Fibroblast of skin of right biceps (primary cell): ENCODE measurements at places on chromosomes 7 and 10.

GRCh38 chr10:117256910-117257309 is 16.0 kb downstream of the SLC18A2 start:
- DNase-seq = no peak

GRCh38 chr10:114271779-114272167 is 32.7 kb downstream of the VWA2 start:
- DNase-seq = peak; percentile 95

- no peak for DNase-seq
Observed at GRCh38 chr7:50069613-50070012, 23.4 kb downstream of the ZPBP start.

GRCh38 chr10:105950410-105950809 is 1214.1 kb downstream of the SORCS1 start:
- DNase-seq = peak; percentile 52

DNA sequence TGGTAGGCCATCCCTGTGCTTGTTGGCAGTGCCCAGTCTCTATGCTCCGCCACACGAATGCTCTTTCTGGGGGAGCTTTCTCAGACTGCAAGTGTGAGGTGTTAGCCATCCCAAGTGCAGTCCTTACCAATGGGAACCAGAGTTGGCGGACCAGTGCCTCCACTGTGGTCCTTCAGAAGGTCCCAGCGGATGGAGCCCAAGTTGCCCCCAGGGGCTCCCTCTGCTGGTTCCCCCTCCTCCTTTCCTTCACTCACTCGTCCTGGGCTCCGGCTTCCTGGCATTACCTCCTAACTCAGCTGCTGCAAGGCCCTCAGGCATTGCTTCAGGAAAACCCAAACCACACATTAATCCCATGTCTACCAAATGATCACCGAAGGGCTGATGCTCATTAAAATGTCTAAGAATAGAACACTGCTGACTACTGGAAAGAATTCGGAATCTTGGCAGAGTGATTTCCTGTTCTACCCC is 139.8 kb downstream of the CUBN start:
- peak; percentile 91 for DNase-seq

DNA sequence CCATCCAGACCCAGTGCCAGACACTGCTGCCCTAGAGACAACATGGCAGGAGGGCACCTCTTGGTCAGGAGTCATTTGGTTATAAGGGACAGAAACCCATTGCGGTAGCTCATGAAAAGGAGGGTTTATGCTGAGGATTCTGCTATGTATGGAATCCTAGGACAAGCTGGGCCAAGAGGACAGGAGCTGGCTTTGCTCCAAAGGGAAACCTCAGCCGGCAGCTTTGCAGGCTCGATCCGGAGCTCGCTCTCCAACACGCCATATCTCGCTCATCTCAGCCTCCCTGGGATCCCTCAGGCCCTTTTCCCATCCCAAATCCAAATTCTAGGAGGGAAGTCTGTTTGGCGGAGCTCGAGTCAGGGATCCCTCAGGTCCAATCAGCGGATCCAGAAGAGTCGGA is 345.7 kb downstream of the GLRX3 start:
- no peak for DNase-seq

- DNase-seq = peak; percentile 16
Observed at GRCh38 chr10:11705722-11706121, 36.5 kb upstream of the ECHDC3 start.

GRCh38 chr10:127735156-127735555 is 1.8 kb upstream of the FOXI2 start:
- no peak for DNase-seq

DNA sequence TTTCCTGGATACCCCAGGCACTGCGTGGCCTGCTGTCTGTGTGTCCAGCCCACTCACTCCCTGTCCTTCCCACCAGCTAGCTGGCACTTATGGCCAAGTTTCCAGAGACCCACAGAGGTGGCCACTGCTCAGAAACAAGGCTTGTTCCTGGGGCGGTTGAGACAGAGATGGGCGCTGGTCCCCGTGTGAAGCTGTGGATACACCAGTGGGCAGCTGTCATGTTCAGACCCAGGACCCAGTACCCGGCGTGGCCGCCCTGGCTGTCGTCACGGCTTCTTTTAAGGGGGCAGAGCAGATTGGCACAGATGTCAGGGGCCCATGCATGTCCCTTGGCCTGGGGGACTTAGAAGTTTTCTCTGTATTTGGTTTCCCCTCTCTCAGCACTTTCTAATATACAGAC is 36.3 kb downstream of the FOXL3 start:
- no peak for DNase-seq

GRCh38 chr7:30206491-30206890 is 71.7 kb downstream of the MTURN start:
- DNase-seq = peak; percentile 37

- no peak for DNase-seq
Observed at GRCh38 chr7:2523461-2523936, 3.9 kb downstream of the LFNG start.

GRCh38 chr7:135753616-135754413 is 5.2 kb upstream of the FAM180A start:
- no peak for DNase-seq

DNA sequence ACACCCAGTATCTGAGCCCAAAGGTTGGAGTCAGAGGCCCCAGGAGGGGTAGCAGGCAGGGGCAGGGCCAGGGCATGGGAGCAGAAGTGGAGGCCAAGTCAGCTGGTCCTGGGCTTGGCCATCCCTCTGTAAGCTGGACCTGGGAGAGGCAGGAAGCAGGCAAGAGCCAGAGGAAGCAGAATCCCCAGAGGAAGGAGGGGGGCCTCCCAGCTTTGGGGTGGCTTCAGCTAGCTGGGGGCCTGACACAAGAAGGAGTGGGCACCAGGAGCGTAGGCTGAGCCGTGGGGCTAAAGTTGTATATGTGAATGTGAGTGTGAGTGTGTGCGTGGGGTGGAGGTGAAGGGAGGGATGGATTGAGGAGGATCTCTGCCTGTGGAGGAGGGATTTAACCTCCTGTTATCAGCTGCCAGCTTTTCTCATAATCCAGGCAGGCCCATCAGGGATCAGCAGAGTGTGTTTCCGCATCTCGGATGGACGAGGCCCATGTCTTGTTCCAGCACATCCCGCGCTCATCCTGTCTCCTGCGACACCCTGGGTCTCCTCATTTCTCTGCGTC is 54.0 kb downstream of the NEURL1 start:
- no peak for DNase-seq

GRCh38 chr10:49356944-49357343 is 38.9 kb downstream of the DRGX start:
- DNase-seq = no peak

DNA sequence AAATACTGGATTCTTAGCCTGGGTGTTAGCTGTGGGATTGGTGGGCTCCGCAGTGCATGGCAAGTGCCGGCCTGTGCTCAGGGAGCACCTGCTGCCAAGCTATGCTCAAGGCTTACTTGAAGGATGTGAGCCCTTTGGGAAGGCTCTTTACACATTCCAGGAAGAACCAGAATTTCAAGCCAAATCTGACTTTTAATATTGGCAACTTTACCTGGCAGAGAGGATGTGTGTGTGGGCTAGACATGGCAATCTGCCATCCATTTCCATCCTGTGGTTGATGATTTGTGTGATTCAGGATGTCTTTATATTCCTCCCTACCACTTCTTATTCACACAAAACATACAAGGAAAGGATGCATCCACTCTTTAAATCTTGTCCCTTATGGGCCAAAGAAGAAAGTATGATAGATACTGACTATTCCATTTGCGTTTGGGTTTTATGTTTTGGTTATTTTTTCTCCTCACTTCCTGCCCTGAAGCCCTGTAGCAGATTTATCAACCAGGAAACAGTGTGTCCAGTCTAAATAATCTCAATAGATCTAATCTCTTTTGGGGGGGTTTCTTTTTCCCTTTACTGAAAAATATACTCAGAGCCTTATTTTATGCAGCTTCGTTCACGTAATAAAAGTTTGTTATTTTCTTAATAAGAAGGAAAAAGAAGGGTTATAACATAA is 247.1 kb downstream of the COBL start:
- peak; percentile 15 for DNase-seq

GRCh38 chr10:118903251-118903650 is 126.3 kb upstream of the NANOS1 start:
- no peak for DNase-seq
